Esophagus squamous epithelium (tissue), 5 donors: ENCODE measurements at places on chromosomes 2 and 18.

GRCh38 chr18:54777118-54777791 is 51.0 kb upstream of the RAB27B start:
- H3K36me3 ChIP-seq: no peaks in the 10 kb centered on the region
- DNase-seq: no peak
- no peaks in the 10 kb centered on the region for H3K27me3 ChIP-seq
- H3K27ac ChIP-seq: peak overlapping the region; percentile 72
- H3K4me3 ChIP-seq: no peak overlapping the region
- peaks cover 32% of the 10 kb centered on the region for H3K4me1 ChIP-seq

- H3K4me1 ChIP-seq: no peaks in the 10 kb centered on the region
- no peak for DNase-seq
- H3K4me3 ChIP-seq: no peak overlapping the region
- H3K27me3 ChIP-seq: no peaks in the 10 kb centered on the region
- no peak overlapping the region for H3K27ac ChIP-seq
Observed at GRCh38 chr2:157319795-157320194, 5.8 kb downstream of the ERMN start.

DNA sequence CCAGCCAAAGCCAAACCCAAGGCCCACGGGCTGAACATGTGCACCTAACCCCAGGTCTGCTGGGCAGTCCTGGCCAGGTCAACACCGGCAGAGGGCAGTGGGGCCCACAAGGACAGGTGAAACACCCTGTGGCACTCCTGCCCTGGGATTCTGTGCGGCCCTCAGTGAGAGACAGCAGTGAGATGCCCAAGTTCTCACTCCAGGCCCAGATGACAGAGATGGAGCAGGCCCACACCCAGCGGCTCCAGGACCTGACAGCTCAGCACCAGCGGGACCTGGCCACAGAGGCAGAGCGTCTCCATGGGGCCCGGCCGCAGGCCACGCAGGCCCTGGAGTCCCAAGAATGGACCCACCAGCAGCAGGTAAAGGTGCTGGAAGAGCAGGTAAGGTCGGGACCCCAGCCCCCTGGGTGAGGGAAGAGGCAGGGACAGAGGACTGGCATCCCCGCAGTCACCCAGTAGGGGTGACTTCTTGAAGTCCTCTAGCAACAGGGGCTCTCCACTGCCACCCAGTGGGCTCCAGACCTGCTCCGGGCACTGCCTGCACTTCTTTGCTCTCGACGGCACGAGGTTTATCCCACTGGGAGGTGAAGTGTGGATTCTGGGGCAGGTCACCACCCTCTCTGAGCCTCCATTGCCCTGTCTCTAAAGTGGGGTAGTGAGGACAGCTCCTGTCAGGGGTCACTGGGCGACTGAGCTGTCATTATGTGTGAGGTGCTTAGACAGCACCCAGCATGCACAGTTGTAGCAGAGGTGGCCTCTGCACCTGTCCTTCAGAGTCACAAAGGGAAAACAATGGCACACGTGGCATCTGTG is 8.8 kb upstream of the SNED1 start:
- no peaks in the 10 kb centered on the region for H3K27me3 ChIP-seq
- no peak for DNase-seq
- H3K4me3 ChIP-seq: no peak overlapping the region
- H3K36me3 ChIP-seq: no peaks in the 10 kb centered on the region

- H3K4me1 ChIP-seq: peaks cover 4% of the 10 kb centered on the region
- H3K27me3 ChIP-seq: no peaks in the 10 kb centered on the region
- no peak for DNase-seq
- no peak overlapping the region for H3K27ac ChIP-seq
- peak overlapping the region; percentile 65 for H3K4me3 ChIP-seq
Observed at GRCh38 chr2:112137516-112138158, 548 bp upstream of the FBLN7 start.

DNA sequence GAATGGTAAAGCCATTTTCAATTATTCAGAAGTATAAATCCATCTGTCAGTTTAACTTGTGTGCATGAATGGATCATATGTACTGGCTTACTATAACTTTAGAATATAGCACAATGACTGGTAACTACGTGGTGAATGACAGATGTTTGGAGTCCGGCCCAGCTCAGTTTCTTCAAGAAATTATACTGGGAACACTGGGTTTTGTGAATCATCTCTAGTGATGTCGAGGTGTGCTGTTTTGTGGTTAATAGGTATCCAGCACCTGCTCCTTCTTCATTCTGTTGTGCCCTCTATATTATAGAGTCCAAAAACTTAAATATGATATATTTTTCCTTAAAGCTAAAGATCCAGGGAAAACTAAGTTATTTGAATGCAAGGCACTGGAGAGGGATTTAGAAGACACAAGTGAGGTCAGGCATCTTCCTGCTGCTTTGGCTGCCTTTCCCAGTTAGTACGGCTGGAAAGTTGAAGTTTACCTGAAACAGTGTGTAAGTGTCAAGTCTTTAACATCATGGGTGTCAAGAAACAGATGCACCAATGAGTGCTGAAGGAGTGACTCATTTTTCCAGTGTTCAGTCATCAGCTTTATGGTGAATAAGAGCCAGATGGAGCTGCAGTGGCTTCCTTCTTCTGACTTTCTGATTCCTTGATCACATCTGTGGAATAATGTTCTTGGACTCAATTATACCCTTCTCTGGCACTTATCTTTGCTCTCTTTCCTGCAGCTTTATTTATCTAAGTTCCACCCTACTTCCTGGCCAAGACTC is 1079.5 kb upstream of the CELF4 start:
- H3K27me3 ChIP-seq: no peaks in the 10 kb centered on the region
- H3K4me3 ChIP-seq: no peak overlapping the region
- H3K4me1 ChIP-seq: no peaks in the 10 kb centered on the region
- H3K27ac ChIP-seq: no peak overlapping the region

DNA sequence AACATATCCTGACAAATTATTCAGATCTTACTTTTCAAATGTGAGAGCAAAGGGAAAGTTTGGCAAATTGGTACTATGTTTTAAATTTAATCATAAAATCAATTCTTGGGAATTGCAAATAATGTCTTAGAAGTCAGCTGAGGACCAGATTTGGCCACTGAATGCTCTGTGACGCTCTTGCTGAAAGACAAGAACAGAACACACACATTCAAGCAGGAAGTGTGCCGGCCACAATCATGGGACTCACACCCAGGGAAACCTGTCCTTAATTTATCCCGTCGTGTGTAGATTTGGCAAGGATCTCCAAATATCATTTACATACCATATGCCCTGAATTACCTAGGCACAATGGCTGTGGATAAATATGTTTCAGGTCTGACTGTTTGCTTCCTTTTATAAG is 253.1 kb downstream of the TCF4 start:
- no peak overlapping the region for H3K4me3 ChIP-seq
- no peak overlapping the region for H3K27ac ChIP-seq
- no peak for DNase-seq
- H3K4me1 ChIP-seq: peaks cover 3% of the 10 kb centered on the region

DNA sequence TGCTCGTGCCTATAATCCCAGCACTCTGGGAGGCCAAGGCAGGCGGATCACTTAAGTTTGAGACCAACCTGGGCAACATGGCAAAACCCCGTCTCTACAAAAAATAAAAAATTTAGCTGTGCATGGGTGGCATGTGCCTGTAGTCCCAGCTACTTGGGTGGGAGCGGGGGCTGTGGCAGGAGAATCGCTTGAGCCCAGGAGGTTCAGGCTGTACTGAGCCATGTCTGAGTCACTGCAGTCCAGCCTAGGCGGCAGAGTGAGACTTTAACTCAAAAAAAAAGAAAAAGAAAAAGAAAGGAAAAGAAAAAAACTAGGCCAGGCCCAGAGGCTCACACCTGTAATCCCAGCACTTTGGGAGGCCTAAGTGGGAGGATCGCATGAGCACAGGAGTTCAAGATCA is 30.8 kb downstream of the TWSG1 start:
- H3K27me3 ChIP-seq: no peaks in the 10 kb centered on the region
- H3K4me3 ChIP-seq: no peak overlapping the region
- no peaks in the 10 kb centered on the region for H3K36me3 ChIP-seq
- DNase-seq: no peak

GRCh38 chr2:168583710-168584521 is 127.8 kb downstream of the CERS6 start:
- H3K27me3 ChIP-seq: no peaks in the 10 kb centered on the region
- H3K27ac ChIP-seq: peak overlapping the region; percentile 45
- no peaks in the 10 kb centered on the region for H3K36me3 ChIP-seq
- DNase-seq: no peak
- H3K4me3 ChIP-seq: no peak overlapping the region

DNA sequence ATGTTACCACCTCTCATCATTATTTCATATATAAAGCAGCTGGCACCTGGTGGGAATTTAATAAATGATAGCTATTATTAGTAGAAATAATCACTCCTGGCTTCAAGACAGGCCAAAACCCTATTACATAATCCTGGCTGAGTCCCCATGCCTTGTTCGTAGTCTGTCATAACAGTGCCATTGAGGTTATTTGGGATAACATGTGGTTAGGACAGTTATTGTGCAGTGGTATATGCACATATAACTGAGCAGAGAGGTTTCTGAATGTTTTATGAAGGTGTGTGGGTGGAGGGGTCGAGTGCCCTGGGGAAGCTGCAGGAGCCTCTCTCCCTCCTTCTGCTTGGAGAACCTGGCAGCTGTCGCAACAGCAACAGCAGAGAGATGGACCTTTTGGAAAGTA is 162.4 kb upstream of the NABP1 start:
- no peak overlapping the region for H3K27ac ChIP-seq
- H3K27me3 ChIP-seq: no peaks in the 10 kb centered on the region
- no peaks in the 10 kb centered on the region for H3K36me3 ChIP-seq

GRCh38 chr2:221551864-221552263 is 20.2 kb downstream of the EPHA4 start:
- DNase-seq: no peak
- H3K27ac ChIP-seq: no peak overlapping the region
- no peak overlapping the region for H3K4me3 ChIP-seq
- no peaks in the 10 kb centered on the region for H3K36me3 ChIP-seq

DNA sequence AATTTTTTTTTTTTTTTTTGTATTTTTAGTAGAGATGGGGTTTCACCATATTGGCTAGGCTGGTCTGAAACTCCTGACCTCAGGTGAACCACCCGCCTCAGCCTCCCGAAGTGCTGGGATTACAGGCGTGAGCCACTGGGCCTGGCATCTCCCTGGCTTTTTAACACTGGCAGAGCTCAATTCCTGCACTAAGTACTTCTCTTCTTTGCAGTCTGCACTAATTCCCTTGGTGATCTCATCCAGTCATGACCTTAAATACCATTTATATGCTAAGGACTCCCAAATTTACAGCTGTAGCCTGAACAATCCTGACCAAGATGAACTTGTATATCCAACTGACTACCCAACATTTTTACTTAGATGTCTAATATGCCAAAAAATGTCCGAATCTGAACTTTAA is 10.2 kb downstream of the PREPL start:
- no peak overlapping the region for H3K27ac ChIP-seq
- no peak overlapping the region for H3K4me3 ChIP-seq

DNA sequence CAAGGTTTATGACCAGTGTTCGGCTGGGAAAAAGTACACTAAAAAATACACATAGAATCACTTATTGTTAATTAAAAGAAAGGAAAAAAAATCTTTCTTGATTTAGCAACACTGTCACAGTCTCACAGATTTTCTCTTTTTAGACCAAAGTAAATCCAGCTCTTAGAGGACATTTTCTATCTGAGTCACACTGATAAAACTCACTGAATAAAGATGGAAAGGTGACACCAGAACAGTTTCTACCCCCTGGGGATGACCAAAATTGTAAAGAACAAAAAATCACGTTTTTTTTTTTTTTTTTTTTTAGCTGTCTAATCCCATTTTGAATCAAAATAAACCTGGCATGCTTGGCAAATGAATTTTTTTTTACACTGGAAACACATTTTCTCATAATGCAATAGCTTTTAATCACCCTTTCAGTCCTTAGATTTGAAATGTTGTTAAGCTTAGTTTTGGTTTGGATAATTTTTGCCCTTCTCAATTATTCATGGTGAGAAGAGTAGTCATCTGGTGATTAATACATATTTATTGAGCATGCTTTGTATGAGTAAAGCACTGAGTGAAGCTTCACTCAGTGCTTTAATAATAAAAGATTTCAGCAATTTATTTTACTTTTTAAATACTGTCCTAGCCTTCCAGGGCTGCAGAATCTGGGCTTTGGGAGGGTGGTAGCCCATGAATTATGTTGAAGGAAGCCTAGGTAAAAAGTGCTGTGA is 886.3 kb downstream of the SLC4A3 start:
- no peaks in the 10 kb centered on the region for H3K36me3 ChIP-seq
- DNase-seq: no peak
- H3K27ac ChIP-seq: no peak overlapping the region
- H3K4me1 ChIP-seq: no peaks in the 10 kb centered on the region

DNA sequence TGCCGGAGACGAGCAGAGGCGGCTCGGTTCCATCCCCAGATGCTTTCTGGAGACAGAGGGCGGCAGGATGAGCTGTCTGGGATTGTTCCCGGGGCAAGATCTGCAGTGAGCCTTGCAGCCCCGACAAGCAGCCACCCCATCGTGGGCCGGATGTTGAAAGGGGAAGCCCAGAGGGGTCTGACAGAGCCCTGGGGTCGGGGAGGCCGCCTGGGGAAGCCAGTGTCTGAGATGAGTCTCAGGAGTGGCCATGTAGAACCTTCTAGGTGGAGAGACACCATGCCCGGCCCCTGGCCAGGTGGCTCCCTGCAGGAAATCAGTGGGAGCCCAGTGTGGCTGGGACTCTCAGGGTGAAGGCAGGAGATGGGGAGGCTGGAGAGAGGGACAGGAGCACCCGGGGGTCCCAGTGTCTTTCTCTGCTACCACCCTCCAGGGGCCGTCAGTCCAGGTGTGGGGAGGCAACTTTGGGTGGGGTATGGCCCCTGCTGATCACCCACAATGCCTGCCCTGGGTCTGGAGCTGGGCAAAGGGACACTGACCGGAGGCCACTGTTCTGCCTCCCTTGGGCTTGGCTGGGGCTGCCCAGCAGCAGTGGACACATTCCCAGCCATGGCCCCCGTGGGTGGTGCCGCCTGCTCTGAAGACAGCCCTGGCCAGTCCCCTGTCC is 128.3 kb upstream of the HS6ST1 start:
- H3K36me3 ChIP-seq: no peaks in the 10 kb centered on the region
- no peak for DNase-seq
- no peak overlapping the region for H3K4me3 ChIP-seq
- H3K4me1 ChIP-seq: peaks cover 4% of the 10 kb centered on the region
- H3K27me3 ChIP-seq: no peaks in the 10 kb centered on the region
- no peak overlapping the region for H3K27ac ChIP-seq

- peak overlapping the region; percentile 44 for H3K4me3 ChIP-seq
- H3K27ac ChIP-seq: no peak overlapping the region
- DNase-seq: no peak
Observed at GRCh38 chr2:172095905-172096625, 6.6 kb downstream of the DLX2 start.
